ENCODE measurements at places on chromosomes 5 and 9.

- no peak for DNase-seq
Observed at GRCh38 chr5:82403026-82403425, 124.9 kb upstream of the RPS23 start.

DNA sequence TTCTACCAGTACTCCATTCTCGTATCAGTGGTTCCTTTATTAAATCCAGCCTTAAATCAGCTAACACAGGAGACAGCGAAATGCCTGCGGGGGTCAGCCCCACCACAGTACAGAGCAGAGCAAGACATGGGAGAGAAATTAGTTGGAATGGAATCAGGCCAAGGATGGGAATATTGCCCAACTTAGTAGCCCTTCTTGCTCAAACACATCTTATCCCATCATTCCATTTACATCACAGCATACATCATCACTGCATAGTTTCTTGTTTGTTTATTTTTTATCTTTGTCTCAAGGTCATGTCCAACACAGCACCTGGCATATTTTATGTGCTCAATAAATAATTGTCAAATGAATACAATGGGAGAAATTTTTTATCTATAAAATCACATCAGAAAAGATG, 34.3 kb upstream of the DAB2 start:
- DNase-seq = no peak

- DNase-seq = no peak
Observed at GRCh38 chr9:6113312-6113711, 97.9 kb upstream of the RANBP6 start.

- DNase-seq = no peak
Observed at GRCh38 chr5:67065696-67066095, 130.9 kb downstream of the CD180 start.

GRCh38 chr5:7849681-7850394, 1.1 kb downstream of the CFAP90 start:
- no peak for DNase-seq

GRCh38 chr9:34047864-34048726, 592 bp downstream of the UBAP2 start:
- peak; percentile 32 for DNase-seq

DNA sequence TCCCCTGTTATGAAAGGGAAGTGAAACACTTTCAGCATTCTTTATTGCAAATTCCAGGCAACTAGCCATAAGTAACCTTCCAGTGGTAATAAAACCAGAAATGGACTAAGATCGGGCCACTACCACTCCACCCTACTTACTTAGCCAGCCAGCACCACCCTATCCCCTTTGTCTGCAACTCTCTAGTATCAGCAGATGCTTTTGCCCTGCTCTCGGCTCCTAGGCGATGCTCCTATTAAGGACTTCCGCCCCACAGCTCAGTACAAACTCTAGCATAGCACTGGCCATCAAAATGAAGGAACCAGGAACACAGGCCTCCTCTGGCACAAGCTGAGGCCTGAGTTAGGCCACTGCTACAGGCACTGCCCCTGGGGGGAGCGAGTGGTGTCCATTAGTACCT, 81.2 kb downstream of the GLDC start:
- no peak for DNase-seq

- DNase-seq = no peak
Observed at GRCh38 chr5:11909471-11909870, 5.2 kb upstream of the CTNND2 start.
